ENCODE measurements at places on chromosomes 1 and 21. TPM values are rescaled to one million over a fixed set of nuclear protein-coding genes. Genes with fewer than 3 reads are reported as not detected.

- H3K4me1 ChIP-seq, result peaks cover 54% of the 10 kb centered on the region
- no peaks in the 10 kb centered on the region for H3K27me3 ChIP-seq
- H3K36me3 ChIP-seq, result no peaks in the 10 kb centered on the region
- H3K27ac ChIP-seq, result peak overlapping the region; percentile 72
- H3K4me3 ChIP-seq, result no peak overlapping the region
- no peak for DNase-seq
These were observed 33.6 kb downstream of the NUAK2 start for GRCh38 chr1:205287767-205288559.

GRCh38 chr1:41343790-41344699 is 17.2 kb upstream of the FOXO6 start:
- no peak overlapping the region for H3K4me3 ChIP-seq
- no peaks in the 10 kb centered on the region for H3K4me1 ChIP-seq
- no peak overlapping the region for H3K27ac ChIP-seq
- no peak for DNase-seq
- H3K27me3 ChIP-seq, result no peaks in the 10 kb centered on the region
- no peaks in the 10 kb centered on the region for H3K36me3 ChIP-seq

GRCh38 chr1:100528871-100529270 is 9.1 kb upstream of the GPR88 start:
- no peak overlapping the region for H3K4me3 ChIP-seq
- H3K27me3 ChIP-seq, result no peaks in the 10 kb centered on the region
- no peak for DNase-seq
- H3K27ac ChIP-seq, result no peak overlapping the region
- H3K4me1 ChIP-seq, result peaks cover 10% of the 10 kb centered on the region
- H3K36me3 ChIP-seq, result no peaks in the 10 kb centered on the region

- no peaks in the 10 kb centered on the region for H3K27me3 ChIP-seq
- peak overlapping the region; percentile 10 for H3K4me3 ChIP-seq
- peak; percentile 65 for DNase-seq
- H3K36me3 ChIP-seq, result peaks cover 43% of the 10 kb centered on the region
- peak overlapping the region; percentile 88 for H3K27ac ChIP-seq
- peaks cover 29% of the 10 kb centered on the region for H3K4me1 ChIP-seq
These were observed 9.5 kb downstream of the GPR37L1 start for GRCh38 chr1:202131956-202132821.

GRCh38 chr1:171901245-171901644 is 59.9 kb downstream of the DNM3 start:
- peaks cover 10% of the 10 kb centered on the region for H3K4me1 ChIP-seq
- H3K27ac ChIP-seq, result no peak overlapping the region
- H3K4me3 ChIP-seq, result no peak overlapping the region

DNA sequence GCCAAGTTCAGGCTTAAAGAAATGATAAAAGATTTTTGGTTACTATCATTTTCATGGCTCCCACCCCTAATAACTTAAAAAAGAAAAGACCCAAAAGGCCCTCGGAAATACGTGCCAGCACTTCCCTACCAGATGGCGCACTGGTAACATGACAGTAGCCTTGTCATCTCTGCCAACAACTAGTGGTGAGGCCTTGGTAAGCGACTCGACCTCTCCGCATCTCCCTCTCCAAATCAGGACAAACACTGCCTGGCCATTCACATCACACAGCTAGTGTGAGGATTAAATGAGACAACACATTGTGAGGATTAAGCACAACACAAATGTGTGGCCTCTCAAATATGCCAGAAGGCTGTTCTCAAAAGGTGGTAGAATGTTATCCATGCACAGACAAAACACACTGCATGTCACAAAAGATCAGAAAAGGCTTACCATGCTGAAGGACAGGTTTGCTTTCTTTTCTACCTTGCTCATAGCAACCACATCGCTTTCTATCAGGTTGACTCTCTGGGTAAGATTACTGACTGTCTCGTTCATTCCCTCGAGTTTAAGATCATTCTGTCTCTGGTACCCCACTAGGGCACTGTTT is 16.4 kb downstream of the TEX38 start:
- peaks cover 18% of the 10 kb centered on the region for H3K4me1 ChIP-seq
- no peak overlapping the region for H3K4me3 ChIP-seq
- H3K27me3 ChIP-seq, result no peaks in the 10 kb centered on the region
- no peak for DNase-seq
- H3K36me3 ChIP-seq, result peaks cover 43% of the 10 kb centered on the region

AMPD1 gene
- 0.26 TPM for total RNA-seq

NBPF20 gene
- total RNA-seq, result 2.4 TPM

RSPO1 gene
- total RNA-seq, result 2.7 TPM

ESPN gene
- total RNA-seq, result 27.2 TPM
